ENCODE measurements at places on chromosomes 12 and 14.

- peak; percentile 61 for DNase-seq
These were observed 113.5 kb upstream of the VASH1 start for GRCh38 chr14:76647697-76648298.

DNA sequence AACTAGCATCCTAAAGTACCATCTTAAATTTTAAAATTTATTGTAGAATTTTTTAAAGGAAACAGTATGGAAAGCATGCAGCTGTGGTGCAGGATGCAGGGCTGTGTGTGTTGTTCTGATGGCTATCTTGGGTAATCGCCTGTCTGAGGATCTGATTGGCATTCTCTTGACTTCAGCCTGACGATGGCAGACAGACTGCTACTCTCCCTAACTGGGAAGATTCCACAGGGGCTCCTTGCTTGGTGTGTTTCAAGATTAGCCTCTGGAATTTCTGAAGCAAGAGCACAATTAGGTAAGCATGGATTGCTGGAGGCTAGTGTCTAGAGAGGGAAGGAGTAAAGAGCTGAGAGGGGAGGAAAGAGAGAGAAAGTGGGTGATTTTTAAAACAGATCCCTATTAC is 696.8 kb upstream of the LRFN5 start:
- no peak for DNase-seq

- no peak for DNase-seq
These were observed 3.0 kb upstream of the MYF6 start for GRCh38 chr12:80704420-80704819.

- peak; percentile 22 for DNase-seq
These were observed 6.7 kb downstream of the HSD17B6 start for GRCh38 chr12:56769868-56770267.

DNA sequence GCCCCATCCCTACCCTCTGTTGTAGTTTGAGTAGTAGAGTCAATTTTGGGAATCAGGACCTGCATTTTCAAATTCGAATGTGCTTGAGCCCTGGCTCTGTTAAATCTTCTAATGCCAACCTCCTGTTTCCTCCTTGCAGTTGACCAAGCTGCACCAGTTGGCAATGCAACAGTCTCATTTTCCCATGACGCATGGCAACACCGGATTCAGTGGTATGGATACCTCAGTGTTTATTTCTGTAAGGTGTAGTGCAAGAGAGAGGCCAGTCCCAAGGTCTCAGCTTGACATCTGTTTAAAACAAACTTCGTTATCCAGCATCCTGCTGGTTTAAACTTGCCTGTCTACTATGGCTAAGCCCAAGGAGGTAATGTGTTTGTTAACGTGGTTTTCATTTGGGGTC is 15.2 kb downstream of the PCBP2 start:
- DNase-seq, result no peak

- no peak for DNase-seq
These were observed 429.7 kb downstream of the C12orf50 start for GRCh38 chr12:87599459-87599858.

GRCh38 chr14:63752449-63753169 is 24.7 kb upstream of the SGPP1 start:
- no peak for DNase-seq

GRCh38 chr14:73746520-73747378 is 32.6 kb upstream of the PNMA1 start:
- DNase-seq, result no peak

GRCh38 chr14:70665448-70666360 is 24.0 kb downstream of the TTC9 start:
- DNase-seq, result peak; percentile 91

GRCh38 chr14:106268013-106268727 is 741.8 kb downstream of the TMEM121 start:
- peak; percentile 24 for DNase-seq

DNA sequence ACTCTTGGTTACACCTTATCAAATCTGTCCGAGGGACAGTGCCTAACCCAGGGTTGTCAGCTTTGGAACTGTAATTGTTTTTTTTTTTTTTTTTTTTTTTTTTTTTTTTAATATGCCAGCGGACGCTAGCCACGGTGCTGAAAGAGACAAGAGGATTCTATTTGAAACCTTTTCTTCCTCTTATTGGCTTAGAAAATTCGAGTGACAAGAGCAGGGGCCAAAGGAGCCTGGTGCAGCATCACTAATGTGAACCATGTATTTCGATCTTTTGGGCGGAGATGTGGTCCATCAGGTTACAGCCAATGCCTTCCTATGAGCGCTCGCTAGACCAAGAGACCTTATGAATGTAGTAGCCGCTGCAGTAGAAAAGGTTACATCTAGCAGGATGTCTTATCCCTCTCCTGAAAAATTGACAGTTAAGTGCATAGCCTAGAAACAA is 922 bp downstream of the PTPRR start:
- DNase-seq, result no peak

DNA sequence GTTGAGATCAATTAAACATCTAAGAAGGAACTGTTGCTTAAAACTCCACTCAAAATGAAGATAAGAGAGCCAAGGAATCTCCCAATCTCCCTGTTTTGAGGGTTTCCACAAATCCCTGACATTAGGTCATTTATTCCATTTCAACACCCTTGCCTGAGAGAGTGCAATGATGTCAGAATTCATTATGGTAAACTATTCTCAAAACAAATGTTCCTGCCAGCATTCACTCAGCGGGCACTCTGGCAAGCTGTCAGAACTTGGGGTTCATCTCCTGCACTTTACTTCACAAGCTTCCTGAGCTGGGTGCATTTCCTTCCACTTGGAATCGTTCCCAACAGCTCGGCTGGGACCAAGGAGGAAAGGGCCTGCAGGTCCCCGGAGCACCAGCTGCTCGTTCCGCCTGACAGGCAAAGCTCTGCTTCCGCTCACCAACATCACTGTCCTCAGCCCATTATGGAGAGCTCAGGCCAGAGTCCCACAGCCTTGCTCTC is 117.8 kb downstream of the TTC7B start:
- no peak for DNase-seq

- no peak for DNase-seq
These were observed 141.8 kb downstream of the VRK1 start for GRCh38 chr14:96938946-96939345.

- DNase-seq, result no peak
These were observed 6.2 kb downstream of the SMIM41 start for GRCh38 chr12:52085682-52086180.

DNA sequence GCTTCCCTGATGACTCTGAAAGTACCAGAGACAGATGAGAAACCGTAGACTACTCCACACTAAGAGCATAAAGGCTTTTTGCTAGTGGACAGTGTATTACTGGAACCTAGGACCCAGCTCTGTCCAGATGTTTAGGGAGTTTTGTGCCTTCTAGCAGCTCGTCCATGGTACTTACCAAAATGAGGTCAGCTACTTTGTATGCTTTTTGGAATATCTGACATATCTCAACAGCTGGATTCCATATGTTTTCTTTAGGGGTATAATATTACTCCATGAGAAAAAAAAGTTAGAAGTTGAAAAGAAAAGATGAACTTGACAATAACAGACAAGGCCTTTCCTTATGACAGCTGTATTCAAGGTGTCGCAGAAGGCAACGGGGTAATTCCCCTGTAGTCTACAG is 32.1 kb upstream of the FRMD6 start:
- DNase-seq, result no peak

DNA sequence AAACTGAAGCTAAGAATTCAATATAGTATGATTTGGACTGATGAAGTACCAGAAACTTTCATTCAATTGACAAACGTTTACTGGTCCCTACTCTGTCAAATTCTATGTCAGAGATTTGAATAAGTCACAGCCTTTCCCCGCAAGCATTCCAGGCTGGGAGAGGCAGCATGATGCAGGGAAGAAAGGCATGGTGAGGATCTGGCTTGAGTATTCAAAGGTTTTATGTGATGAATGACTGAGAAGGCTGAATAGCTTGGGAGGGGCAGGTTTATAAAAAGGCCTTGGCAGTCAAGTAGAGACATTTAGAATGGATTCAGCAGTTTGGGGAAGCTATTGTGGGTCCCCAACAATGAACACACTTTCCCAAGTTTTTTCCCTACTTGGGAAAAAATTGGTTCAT is 431.8 kb downstream of the DPF3 start:
- no peak for DNase-seq

- no peak for DNase-seq
These were observed 97.6 kb upstream of the SLC38A2 start for GRCh38 chr12:46470036-46470627.

- DNase-seq, result peak; percentile 89
These were observed 31.5 kb downstream of the COA8 start for GRCh38 chr14:103594265-103594664.

DNA sequence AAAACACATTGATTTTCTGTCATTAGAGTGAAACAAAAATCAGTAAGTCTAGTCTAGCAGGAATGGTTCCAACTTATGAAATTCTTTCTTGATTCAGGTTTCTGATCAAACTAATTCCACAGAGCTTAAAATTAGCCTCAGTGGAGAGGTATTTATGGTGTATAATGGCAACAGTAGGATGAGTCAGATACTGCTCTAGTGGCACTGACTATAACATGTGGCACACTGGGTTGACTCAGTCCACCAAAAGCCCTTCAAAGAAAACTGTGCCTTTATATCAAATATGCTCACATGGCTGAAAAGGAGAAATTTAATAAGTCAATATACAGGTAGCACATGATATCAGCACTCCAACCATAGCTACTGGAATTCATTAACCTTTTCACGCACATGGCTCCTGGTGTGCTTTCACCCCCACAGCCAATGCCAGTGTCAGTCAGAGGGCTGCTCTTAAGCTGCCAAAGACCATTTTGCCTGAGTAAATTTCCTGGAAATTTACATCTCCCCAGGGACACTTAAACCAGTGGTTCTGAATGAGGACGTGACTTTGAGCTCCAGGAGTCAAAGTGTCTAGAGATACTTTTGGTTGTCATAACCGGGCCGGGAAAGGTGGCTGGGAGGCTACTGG is 21.7 kb upstream of the CATSPERB start:
- no peak for DNase-seq

DNA sequence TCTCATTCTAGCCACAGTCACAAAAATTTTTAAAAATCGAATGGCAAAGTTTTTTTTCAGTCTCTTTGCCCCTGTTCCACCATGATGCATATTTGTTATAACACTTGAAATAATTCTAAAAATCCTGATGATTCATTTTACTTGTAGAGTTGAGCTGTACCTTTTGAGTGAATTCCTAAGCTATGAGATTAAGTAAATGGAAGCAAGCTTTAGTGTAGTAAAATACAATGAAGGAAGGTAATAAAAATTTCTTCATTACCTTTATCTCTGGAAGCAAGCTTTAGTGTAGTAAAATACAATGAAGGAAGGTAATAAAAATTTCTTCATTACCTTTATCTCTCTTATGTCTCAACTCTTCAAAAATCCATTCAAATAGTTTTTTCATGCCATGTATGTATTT is 46.1 kb downstream of the TMTC3 start:
- DNase-seq, result no peak

DNA sequence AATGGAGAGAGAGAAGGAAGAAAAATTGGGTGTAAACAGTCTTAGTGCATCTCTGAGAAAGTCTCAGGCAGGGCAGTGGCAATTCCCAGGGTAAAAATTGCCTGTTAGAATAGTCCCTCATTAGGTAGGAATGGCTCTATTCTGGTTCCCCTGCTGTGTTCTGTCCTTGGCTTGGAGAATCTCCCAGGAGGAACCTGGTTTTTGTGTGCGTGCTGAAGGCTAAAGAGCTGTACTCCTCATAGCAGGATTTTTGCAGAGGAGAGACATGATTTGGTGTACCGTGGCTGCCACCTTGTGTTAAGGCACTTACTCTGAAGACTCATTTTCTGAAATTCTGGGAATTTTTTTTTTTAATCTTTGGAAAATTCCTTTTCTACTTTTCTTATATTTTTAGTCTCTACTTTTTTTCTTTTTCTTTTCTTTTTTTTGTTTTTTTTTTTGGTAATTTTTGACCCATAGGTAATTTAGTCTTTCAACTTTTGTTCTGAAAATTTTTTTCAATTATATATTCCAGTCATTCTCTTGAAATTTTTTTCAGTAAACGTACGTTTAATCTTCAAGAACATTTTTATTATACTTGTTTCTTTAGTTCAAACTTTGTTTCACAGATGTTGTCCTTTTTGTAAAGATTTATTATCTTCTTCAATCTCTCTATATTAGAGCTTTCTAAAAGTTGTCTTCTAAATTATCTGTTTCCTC is 63.8 kb downstream of the FBXO33 start:
- peak; percentile 67 for DNase-seq

DNA sequence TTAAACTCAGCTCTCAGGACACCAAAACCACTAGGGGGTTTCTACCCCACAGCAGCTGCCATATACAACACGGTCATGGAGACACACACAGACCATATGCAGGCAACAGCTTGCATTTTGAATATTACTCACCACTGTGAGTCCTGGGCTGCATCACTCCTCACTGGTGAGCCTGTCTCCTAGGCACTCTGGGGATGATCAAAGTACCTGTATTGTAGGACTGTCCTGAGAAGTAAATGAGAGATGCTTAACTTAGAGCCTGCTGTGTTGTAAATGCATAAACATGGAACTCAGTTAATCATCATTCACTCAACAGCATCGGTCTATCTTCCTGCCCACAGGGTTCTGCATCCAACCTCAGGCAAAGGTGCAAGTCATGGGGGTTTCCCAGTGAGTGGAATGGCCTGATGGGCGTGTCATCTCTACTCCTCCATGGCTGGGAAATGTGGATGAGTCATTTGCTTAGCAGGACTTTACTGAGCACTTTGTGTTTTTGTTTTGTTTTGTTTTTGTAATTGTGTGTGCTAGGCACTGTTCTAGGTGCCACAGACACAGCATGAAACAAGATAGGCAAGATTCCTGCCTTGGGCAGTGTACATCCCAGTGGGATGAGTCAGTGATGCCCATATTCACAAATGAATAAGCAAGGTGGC is 1141.2 kb upstream of the TMEM132C start:
- no peak for DNase-seq

- DNase-seq, result no peak
These were observed 89.5 kb downstream of the PTPRO start for GRCh38 chr12:15411842-15412241.

- no peak for DNase-seq
These were observed 126.1 kb downstream of the GCH1 start for GRCh38 chr14:54776361-54777001.

- DNase-seq, result no peak
These were observed 321.9 kb upstream of the RTL1 start for GRCh38 chr14:101225157-101226152.

- DNase-seq, result no peak
These were observed 514.6 kb downstream of the FUT8 start for GRCh38 chr14:65926935-65927700.

DNA sequence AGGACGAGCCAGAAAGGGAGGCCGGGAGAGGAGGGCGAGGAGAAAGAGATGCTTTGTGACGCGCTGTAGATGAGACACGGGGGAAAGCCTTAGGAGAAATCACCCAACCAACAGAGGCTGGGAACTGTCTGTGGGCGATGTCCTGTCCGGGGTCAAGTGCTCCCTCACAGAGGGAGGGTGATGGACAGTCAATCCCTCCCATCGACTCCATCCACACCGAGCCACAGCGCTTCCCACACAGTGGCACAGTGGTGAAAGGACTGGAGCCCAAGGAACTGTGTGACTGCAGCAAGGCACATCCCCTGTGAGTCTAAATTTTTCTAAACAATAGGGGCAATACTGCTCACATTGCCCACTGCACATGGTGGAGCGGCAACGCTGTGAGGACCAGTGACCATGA is 89.1 kb downstream of the TTC7B start:
- no peak for DNase-seq
